Foreskin melanocyte (primary cell): ENCODE measurements at places on chromosomes 2 and 18.

GRCh38 chr2:45435316-45435715, 175.8 kb downstream of the SRBD1 start:
- DNase-seq: no peak

DNA sequence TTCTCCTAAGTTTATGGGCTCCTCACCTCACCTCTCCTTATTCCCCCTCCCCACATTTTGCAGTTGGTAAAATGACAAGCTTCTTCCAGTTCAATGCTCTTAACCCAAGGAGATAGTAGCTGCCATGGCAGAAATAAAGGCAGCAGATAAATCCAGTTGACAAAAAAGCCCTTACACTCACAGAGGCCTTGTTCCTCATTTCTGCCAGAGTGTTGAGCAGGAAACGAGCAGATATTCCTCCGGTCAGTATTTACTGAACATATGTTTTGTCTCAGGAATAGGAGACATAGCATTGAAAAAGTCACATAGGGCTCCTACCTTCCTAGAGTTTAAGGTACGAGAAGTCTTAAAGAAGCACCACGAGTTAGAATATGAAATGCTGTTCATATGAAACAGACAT, 493.7 kb upstream of the TNP1 start:
- no peak for DNase-seq

GRCh38 chr2:100878000-100878791, 58.3 kb downstream of the NPAS2 start:
- no peak for DNase-seq

GRCh38 chr2:26911911-26912861, 58.3 kb upstream of the MAPRE3 start:
- DNase-seq: peak; percentile 15

GRCh38 chr2:33782395-33783230, 183.5 kb upstream of the FAM98A start:
- DNase-seq: peak; percentile 79
